Subcutaneous preadipocyte (primary cell): ENCODE measurements at places on chromosomes 11 and 22. TPM values are rescaled to one million over a fixed set of nuclear protein-coding genes. Genes with fewer than 3 reads are reported as not detected.

Gene FAT3
- 0.20 and 0.37 TPM in 2 replicates for total RNA-seq

Gene PHOX2A
- not detected in 2 replicates for total RNA-seq

Gene SLC17A6
- not detected in 2 replicates for total RNA-seq

Gene IGLL1
- not detected in 2 replicates for total RNA-seq

Gene TEX12
- under 0.01 and 0.20 TPM in 2 replicates for total RNA-seq

Gene OR10D3
- not detected in 2 replicates for total RNA-seq

Gene OR6A2
- total RNA-seq, result under 0.01 and 0.59 TPM in 2 replicates

Gene GLB1L3
- total RNA-seq, result not detected in 2 replicates

Gene DDTL
- 3.7 TPM in 2 replicates for total RNA-seq

Gene DKK3
- total RNA-seq, result 11.1 and 14.7 TPM in 2 replicates

Gene TMEM9B
- 22.7 and 26.8 TPM in 2 replicates for total RNA-seq

Gene NEFH
- total RNA-seq, result 0.37 and 0.78 TPM in 2 replicates

Gene MMP1
- 4.4 and 681 TPM in 2 replicates for total RNA-seq
